Right cardiac atrium (tissue), 5 donors: ENCODE measurements at places on chromosomes 4 and X.

GRCh38 chr4:44983083-44983482, 256.7 kb upstream of the GNPDA2 start:
- DNase-seq, result no peak

DNA sequence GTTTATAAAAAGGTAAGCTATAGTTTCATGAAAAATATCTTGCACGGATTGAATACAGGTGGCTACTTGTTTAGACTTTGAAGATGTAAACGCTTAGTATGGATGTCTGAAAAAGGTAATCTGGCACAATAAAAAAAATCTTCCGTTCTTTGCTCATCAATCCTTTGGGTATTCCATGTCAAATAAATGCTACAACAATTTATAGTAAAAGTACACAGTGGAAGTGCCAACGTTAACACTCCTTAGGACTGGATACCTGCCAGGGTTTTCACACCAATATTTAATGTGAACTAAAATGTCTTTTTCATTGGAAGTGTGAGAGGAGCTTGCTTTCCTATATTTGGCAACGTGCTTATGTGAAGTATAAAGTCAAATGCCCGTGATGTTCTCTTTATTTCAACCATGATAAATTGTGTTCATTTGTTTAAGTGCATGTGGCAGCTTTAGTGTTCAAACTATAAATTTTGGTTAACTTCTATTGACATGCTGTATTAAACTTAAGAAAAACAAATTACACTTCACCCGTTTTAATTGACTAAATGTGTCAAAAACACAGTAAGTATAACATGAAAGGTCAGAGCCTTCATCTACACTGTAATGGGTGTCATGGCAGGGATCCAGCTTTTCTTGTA, 121.7 kb upstream of the HAND2 start:
- no peak for DNase-seq

DNA sequence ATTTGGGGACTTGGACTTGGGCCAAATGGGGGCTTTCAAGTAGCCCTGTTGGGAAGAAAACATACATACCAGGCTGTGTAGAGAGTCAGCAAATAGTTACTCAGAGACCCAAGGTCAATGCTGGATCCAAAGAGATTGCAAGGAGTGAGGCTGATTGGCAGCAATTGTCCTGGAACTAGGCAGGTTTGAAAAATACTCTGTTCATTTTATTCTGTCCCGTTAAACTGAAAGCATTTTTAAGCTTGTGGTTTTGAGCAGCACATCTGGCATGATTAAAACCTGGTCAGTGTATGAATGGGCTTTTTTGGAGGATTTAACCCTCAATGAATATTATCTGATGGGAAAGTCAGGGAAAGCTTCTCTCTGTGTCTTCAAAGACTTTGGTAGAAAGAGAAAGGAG, 294.3 kb upstream of the BOD1L1 start:
- no peak for DNase-seq

GRCh38 chr4:150782311-150782710, 200.4 kb downstream of the MAB21L2 start:
- peak; percentile 13 for DNase-seq

DNA sequence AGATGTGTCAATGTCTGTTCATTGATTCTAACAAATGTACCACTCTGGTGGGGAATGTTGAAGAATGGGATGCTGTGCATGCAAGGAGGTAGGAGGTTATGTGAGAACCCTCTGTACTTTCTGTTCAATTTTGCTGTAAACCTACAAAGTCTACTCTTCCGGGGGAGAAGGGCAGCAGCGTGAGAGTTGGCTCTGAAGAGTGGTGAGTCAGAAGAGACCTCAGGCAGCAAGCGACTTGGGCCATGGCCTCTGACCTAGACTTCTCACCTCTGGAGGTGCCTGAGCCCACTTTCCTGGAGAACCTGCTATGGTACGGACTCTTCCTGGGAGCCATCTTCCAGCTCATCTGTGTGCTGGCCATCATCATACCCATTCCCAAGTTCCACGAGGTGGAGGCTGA, 26.7 kb downstream of the MANBA start:
- DNase-seq, result no peak

DNA sequence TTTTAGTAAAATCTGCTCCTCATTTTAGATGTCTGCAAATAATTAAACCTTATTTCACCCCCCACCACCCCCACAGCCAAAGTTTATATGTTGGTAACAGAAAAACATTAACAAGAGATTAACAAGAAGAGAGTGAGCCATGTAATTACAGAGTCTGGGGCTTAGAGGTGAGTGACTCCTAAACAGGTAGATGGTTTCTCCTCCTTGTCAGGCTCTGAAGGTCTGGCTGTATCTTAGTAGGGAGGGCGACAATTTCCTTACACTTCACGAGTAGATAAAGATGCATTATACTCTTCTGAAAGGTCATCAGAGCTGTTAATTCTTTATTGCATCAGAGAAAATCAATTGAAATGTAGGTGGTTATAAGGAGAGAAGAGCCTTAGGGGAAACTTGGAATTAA, 171.8 kb upstream of the ANKRD50 start:
- no peak for DNase-seq

GRCh38 chrX:66074920-66075879, 35.3 kb upstream of the VSIG4 start:
- DNase-seq, result peak; percentile 39

DNA sequence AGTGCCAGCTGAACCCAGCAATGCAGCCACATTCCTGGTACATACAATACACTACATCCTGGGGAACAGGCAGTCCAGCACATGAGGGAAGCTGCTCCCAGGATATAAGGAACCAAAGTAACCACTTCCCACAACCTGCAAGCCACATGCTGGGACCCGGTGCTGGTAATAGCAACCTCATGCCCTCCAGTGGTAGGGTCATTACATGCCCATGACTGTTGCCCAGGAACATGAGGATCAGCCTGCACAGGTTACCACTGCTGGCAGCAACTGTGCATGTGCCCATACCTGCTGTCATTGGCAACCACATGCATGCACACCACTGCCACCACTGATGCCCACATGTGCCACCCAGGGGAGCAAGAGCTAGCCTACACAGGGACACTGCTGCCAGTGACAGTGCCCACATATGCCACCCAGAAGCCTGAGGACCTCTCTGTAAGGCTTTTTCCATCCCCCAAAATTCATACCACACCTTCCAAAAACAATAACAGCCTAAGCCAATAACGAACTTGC, 1982.5 kb downstream of the ARAP2 start:
- no peak for DNase-seq

DNA sequence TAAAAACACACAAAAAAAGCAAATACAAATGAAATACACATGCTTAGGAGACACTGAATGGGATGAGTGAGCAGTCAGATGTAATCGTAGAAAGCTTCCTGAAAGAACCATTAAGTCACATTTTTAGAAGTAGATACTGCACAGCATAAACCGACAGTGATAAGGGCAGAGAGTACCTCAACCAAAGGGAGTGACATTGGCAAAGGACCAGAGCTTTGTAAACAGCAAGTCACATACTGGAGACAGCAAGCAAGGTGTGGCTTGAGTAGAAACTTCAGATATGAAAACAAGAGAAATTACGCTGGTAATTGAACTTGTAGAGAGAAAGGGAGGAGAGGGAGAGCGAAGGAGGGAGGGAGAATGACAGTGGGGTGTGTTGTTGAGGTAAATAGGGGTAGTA, 92.0 kb downstream of the CHRDL1 start:
- no peak for DNase-seq

DNA sequence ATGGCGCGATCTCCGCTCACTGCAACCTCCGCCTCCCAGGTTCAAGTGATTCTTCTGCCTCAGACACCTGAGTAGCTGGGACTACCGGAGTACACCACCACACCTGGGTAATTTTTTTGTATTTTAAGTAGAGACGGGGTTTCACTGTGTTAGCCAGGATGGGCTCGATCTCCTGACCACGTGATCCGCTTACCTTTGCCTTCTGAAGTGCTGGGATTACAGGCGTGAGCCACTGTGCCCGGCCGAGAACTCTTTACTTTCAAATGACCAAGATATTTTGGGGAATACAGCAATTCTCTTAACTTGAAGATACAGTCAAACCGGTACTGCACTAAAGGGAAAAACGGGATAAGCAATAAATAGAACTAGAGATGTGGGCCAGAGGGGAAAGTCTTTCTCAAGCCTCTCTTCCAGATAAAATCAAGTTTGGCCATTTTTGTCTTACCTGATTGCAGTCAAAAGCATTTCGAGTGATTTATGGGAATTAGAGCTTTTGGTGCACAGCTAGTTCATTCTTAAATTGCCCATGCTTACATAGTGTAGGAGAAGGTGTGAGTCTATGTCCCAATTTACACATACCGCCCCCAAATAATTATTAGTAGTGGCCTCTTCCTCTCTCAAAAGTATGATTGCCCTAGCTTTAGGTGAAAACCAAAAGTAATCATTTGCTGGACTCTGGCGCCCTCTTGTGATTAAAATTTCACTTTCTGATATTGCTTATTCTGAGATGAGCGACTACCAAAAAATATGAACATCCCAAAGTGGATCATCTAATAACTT, 53.2 kb upstream of the ABCG2 start:
- no peak for DNase-seq

- no peak for DNase-seq
Measured at GRCh38 chr4:139470997-139471665, 17.2 kb downstream of the RAB33B start.

DNA sequence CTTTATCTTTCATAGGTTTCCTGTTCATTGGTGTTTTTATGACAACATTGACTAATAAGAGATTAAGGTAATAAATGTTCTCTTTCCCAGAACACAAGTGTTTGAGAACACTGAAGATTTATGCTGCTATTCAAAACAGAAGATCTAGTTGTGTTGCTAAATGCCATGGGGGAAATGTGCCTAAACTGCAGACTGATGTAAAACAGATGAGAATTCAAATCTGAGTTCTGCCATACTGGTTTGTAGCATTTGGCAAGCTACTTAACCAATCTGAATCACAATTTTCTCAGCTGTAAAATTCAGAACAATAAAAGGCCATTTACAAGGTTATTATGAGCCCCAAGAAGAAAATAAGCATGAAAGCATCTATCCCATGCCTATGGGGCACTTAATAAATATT, 2.3 kb downstream of the SLC10A6 start:
- no peak for DNase-seq

- no peak for DNase-seq
Measured at GRCh38 chr4:154691229-154691628, 52.6 kb upstream of the LRAT start.

DNA sequence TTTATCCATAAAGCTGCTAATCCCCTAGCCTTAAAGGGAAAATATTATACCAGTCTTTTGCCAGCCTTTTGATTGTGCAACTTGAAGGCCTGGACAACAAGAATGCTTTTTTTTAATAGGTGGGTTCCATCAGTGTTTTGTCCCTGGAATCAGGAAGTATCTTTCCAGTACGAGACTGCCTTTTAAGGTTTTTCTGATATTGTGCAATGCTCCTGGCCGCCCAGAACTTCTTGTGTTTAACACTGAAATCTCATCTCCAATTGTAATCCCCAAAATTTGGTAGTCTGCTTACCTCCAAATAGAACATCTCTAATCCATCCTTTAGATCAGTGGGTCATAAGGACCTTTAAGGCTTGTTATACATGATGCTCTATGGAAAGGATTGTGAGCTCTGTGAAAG, 256.7 kb downstream of the NAF1 start:
- no peak for DNase-seq

GRCh38 chr4:78002260-78002659, 54.9 kb upstream of the FRAS1 start:
- no peak for DNase-seq

DNA sequence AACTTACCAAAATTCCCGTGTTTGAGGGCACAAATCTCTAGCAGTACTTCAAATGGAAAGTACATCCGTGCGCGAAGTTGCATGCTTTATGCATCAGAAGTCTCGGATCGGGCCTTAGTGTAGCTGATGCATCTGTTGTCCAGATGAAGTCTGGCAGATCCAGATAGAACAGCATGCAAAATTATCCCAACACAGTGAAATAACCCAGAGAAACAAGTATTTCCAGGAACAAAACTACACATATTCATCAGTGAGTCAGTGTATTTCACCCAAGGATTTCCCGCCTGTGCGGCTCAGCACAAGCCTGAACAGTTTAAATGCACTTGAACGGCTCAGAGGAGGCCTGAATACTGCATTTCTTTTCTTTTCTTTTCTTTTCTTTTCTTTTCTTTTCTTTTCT, 27.4 kb upstream of the CLDN24 start:
- DNase-seq, result no peak

- peak; percentile 92 for DNase-seq
Measured at GRCh38 chr4:40856840-40857362, 107.1 kb downstream of the NSUN7 start.

DNA sequence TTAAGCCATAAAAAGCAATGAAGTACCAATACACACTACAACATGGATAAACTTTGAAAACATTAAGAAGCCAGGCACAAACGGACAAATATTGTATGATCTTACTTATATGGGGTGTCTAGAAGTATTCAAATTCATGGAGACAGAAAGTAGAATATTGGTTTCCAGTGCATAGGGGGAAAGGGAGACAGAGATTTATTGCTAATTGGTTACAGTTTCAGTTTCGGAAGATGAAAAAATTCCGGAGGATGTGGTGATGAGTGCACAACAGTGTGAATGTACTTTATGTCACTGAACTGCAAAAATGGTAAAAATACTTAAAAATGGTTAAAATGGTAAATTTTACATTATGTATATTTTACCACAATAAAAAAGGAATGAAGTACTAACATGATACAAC, 5.1 kb upstream of the PRDX4 start:
- no peak for DNase-seq

- no peak for DNase-seq
Measured at GRCh38 chr4:39484582-39485272, 25.9 kb downstream of the LIAS start.

- no peak for DNase-seq
Measured at GRCh38 chrX:20974326-20974725, 399.9 kb upstream of the CNKSR2 start.

DNA sequence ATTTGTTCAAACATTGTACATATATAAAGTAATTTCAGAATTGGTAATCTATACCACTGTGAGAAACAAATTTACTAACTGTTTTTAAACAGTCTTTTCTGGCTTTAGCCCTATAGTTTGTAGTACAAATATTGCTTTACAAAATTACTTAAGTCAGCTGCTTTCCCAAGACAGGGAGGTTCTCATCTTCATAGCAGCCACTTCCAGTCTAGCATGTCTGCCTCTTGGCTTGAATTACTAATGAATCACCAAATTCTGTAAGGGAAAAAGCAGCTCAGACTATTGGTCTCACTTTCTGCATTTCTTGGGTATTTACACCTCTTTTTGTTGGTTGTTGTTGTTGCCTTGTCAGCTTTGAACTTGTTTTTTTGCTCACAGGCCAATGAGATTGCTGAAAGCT, 187.2 kb downstream of the NPFFR2 start:
- DNase-seq, result no peak

GRCh38 chr4:38611676-38612075, 52.3 kb upstream of the KLF3 start:
- no peak for DNase-seq

DNA sequence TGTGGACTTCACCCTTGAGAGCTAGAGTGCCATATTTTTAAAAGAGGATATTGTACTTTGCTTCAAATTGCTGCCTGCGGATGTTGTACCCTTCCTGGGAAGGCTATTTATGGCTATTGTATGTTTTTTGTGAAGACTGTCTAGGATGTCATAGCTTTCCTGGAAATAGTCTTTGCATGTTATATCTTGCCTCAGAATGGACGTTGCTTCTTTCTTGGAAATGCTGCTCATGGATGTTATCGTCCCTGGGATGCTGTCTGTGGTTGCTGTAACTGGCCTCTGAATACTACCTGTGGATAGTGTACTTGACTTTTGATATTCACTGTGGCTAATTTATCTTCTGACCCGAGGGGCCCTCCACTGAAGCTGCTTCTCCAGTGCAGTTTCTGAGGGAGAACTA, 146.8 kb downstream of the ENOX2 start:
- DNase-seq, result no peak
